ENCODE measurements at places on chromosomes 2 and 18.

DNA sequence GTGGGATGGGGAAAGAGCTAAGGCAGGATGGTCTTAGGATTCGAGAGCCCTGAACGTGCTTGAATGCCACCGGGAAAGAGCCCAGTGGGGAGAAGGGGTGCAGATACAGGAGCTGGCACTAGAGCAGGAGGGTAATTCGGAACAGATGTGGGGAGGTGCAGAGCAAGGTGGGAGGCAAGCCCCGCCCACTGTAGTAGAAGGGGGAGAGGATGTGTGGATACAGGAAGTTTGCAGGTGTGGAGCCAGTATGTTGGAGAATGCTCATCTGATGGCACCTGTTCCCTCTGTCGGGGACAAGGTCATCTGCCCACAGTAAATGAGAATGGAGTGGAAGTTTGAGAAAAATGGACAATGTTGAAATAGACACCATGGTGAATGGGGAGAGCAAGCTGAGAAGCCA lies 28.8 kb downstream of the CHST10 start:
- no peak for DNase-seq

GRCh38 chr2:218051903-218052302 lies 17.1 kb upstream of the RUFY4 start:
- no peak for DNase-seq

DNA sequence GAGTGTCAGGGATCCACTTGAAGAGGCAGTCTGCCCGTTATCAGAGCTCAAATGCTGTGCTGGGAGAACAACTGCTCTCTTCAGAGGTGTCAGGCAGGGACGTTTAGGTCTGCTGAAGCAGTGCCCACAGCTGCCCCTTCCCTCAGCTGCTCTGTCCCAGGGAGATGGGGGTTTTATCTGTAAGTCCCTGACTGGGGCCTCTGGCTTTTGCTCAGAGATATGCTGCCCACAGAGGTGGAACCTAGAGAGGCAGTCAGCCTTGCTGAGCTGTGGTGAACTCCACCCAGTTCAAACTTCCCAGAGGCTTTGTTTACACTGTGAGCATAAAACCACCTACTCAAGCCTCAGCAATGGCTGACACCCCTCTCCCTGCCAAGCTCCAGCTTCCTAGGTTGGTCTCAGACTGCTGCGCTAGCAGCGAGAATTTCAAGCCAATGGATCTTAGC lies 38.1 kb downstream of the PLEK start:
- no peak for DNase-seq

GRCh38 chr18:62616331-62616805 lies 93.5 kb downstream of the ZCCHC2 start:
- no peak for DNase-seq

DNA sequence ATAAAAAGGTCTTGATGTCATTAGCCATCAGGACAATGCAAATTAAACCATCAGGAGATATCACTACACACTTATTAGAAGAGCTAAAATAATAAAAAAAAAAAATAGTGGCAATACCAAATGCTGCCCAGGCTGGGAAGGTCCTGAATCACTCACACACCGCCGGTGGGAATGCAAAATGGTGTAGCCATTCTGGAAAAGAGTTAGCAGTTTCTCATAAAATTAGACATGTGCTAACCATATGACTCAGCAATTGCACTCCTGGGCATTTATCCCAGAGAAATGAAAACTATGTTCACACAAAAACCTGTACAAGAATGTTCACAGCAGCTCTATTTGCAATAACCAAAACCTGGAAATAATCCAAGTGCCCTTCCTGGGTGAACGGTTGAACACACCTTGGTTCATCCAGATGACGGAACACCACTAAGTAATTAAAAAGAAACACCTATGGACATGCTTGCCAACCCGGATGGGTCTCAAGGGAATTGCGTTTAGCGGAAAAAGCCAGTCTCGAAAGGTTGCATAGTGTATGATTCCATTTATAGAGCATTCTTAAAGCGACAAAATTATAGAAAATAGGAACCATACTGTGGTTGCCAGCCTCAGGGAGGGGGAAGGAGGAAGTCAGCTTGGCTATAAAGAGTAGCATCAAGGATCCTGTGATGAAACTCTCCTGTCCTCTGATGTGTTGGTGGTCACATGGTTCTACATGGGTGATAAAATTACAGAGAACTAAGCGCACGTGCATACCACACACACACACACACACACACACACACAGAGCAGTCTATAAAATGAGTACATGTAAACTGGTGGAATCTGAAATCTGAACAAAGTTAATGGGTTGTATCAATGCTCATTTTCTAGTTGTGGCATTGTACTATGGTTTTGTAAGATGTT lies 4.6 kb downstream of the MBP start:
- no peak for DNase-seq

- no peak for DNase-seq
Measured at GRCh38 chr2:128520340-128520739, 201.7 kb upstream of the HS6ST1 start.

Data from NCI-H1436 treated with DMSO at 0.1 percent for 48 hours (cell line).